ENCODE measurements at places on chromosomes 1 and 21.
A peak's percentile ranks its signal among the peaks of the same experiment; 100 is the strongest.

DNA sequence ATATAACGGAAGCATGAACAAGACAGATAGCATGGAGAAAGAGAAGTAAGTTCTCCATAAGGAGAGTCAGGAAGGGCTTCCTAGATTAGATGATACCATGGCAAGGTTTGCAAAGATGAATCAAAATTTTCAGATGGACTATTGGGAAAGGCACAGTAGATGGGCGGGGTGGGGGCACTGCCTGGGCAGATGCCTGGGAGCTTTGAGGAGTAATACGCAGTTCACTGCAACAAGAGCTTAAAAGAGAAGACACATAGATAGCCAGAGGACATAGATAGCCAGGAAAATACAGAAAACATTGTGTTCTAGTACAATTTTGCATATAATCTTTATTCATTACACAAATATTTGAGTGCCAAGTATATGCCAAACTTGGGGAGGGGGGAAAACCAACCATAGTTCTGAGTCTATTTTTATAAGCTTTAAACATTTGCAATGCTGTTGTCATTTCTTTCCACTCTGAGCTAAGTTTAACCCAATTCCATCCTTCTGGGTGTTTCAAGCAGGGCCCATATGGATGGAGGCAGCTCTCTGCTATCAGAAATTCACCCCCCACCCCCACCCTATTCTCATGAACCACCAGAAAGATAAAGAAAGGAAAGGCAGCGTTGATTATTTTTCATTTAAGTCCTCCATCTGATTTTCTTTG lies 120.6 kb downstream of the NUF2 start:
- DNase-seq = no peak

- DNase-seq = no peak
Observed at GRCh38 chr1:17774452-17774851, 19.3 kb downstream of the ACTL8 start.

GRCh38 chr1:238377280-238377919 lies 486.7 kb upstream of the ZP4 start:
- DNase-seq = no peak

DNA sequence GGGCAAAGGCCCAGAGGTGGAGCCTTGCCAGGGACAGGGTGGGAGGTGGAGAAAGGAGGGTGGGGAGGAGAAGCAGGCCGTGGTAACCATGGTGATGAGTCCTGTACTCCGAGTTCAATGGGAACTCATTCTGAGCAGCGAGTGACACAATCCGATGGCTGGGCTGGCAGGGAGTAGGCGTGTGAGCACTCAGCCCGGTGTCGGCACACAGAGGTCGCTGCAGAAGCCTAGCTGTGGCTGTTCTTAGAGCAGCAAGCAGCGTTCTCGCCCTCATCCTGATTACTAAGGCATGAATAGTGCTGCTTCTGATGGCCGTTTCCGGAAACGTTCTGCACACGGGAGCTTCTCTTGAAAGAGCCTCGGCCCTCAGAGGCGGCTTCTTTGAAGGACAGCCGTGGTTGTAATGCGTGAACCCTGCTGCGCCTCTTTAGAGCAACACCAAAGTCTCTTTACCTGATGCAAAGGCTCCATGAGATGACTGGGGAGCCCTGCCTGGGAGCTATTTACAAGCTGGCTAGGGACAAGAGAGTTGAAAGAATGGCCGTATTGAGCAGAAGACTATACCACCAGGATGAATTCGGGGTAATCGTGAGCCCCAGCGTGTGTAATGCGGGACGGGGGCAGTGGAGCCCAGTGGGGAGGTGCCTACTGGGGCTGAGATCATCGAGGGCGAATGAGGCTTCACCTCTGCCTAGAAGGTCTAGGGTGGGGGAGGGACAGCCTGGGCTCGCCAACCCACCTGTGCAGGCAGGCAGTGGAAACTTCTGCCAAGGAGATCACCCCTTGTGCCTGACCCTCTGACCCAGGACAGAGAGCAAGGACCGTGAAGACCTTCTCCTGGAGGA lies 72.8 kb upstream of the PAX7 start:
- no peak for DNase-seq

DNA sequence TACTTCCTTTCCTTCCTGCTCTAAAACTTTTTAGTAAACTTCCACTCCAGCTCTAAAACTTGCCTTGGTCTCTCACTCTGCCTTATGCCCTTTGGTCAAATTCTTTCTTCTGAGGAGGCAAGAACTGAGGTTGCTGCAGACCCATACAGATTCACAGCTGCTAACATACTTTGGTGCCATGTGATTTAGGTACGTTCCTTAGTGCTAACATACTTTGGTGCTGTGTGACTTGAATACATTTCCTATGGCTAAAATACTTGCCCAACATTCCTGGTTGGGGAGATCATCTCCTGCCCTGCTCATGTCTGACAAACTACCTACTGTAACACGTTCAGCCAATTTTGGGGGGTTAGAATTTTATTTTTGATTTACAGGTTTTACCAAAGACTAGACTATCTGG lies 6.8 kb upstream of the ZBTB40 start:
- DNase-seq = no peak

DNA sequence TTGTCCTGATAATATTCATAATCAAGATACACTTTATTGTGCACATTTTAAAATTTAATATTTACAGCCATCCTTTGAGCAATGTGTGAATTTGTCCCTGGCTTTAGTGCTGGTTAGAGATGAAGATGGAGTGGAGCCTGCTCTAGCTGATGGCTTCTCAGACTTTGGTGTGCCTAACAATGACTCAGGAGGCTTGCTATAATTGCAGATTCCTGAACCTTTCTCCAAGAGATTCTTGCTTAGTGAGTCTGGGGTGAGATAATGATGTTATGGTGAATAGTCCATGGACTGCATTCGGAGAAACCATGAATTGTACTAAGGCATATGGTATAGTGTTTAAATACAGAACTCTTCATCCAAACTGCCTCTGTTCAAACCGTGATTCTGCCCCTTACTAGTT lies 307.1 kb downstream of the PAPPA2 start:
- no peak for DNase-seq

GRCh38 chr1:57255945-57256344 lies 167.9 kb downstream of the DAB1 start:
- no peak for DNase-seq

DNA sequence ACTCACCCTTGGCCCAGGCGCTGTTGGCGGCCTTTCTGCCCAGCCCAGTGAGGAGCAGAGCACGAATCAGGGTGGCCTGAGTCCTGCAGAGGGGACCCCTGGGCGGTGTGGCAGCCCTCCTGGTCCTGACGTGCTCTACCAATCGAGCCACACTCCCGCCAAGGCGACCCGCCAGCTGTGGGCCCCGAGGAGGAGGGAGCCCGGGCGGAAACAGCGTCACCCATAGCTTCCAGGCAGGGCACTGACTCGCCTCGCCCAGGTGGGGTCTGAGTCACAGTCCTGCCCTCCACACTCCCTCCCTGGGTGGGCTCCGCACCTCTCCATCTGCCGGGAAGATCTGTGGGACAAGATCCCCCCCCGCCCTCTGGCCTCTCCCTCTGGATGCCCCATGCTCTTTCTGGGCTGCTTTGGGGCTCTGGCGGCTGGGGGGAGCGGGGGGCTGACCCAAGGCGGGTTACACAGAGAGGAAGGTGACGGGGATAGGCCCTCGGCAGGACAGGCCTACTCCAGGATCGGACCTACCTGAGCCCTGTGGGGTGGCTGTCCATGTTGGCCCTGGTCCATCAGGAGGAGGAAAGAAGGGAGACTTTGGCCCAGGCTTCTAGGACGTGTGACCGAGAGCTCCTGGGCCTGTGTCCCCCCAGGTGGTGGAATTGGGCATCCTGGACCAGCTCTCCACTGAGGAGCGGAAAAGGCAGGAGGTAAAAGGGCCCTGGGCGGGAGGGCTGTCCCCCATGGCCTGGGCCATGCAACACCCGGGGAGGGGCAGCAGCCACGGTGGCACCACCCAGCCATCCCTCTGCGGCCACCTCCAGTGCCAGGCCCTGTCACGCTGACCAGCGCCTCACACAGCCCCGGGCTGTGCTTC lies 14.0 kb downstream of the ARHGEF16 start:
- DNase-seq = no peak

DNA sequence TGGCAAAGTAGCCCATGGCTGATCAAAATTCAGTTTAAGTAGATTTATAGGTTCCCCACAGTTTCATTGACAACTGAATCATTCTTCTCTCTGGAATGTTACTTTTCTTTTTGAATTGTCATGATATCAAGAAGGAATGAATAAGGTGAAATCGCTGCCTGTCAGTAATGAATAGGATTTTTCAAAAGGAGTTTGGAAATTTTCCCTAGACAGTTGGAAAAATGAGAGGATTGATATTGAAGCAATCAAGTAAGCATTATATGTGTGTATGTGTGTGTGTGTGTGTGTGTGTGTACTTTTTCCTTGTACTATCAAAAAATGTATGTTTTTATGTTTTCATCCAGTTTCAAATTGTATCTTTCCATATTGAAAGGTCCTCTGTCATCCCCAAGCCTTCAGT lies 479.5 kb downstream of the MRPL39 start:
- no peak for DNase-seq

DNA sequence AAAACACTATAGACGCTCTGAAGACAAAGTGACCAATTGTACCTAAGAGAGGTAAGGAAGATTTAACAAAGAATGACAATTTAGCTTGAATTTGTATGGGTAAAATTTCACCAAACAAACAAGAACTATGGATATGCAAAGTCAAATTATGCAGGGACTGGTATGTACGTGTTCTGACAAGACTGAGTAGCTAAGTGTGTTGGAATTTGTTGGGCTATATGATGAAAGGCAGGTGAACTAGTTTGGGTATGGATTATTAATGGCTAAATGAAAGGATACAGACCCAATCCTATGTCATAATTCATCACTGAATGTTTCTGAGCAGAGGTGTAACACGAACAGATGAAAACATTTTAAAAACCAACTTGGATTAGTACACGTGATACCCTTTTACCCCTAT lies 7.6 kb downstream of the DNTTIP2 start:
- DNase-seq = no peak

GRCh38 chr21:37391666-37392065 lies 25.1 kb downstream of the DYRK1A start:
- no peak for DNase-seq

- no peak for DNase-seq
Observed at GRCh38 chr21:31299291-31300147, 44.5 kb downstream of the TIAM1 start.

DNA sequence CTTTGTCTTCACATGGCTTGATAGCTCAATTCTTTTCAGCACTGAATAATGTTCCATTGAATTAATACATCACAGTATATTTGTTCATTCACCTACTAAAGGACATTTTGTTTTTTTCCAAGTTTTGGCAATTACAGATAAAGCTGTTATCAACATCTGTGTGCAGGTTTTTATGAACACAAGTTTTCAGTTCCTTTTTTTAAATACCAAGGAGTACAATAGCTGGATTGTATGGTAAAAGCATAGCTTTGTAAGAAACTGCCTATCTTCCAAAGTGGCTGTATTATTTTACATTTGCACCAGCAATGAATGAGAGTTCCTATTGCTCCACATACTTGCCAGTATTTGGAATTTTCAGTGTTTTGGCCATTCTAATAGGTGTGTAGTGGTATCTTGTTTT lies 4.8 kb upstream of the MCOLN2 start:
- no peak for DNase-seq

DNA sequence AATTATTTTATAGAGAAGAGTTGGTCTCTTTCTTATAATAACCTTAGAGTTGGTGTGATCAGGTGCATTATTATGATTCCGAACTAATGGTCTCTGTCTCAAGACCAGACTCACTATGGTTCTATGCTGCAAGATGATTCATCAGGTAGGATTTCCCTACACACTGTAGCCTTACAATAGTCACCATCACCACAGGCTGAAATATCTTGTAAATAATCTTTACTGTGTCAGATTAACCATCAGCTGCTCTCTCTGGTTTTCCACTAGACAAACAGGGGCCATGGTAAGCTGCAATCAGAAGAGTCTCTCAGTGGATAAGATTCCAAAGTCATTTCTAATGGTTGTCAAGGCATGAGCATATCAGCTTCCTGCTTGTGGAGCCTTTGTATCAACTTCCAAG lies 4.4 kb upstream of the GBP4 start:
- DNase-seq = peak; percentile 31

- no peak for DNase-seq
Observed at GRCh38 chr1:32247983-32248889, 1.2 kb downstream of the FAM167B start.

DNA sequence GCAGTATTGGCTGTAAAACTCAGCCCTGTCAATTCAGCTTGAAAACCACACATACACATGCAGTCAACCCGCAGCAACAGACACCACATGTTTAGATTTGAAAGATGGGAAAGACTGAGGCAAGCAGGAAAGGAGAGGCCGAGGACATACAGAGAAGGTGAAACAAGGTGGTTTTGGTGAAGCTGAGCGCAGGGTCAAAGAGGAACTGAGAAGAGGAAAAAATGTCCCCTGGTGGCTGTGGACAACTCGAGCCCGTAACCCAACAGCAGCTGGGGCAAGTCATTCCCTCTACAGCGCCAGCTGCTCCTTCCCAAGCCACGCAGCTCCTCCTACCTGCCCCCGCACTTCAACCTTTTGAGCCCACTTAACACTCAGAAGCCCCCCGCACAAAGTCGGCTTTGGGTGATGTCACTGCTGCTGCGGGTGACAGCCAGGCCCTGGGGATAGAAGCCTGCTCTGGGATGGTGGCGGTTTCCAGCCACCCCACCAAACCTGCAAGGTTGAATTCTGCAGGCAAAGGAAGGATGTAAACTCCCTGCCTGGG lies 63.0 kb downstream of the KCNN3 start:
- DNase-seq = no peak

DNA sequence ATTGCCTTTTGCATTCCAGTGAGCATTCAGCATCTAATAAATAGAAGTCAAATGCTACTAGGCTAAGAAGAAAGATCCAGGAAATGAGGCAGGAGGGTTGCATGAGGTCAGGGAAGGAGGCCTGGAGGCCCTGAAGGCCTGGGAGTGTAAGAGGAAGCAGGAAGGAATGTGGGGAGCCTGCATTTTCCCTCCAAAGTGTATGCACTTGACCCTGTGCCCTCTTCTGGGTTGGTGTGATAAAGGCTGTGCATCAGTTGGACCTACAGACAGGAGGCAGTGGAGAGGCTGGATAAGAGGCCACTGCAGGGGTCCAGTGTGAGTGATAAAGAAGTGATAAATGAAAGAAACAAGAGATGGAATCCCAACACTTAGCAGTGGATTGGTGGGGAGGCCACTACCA lies 20.4 kb downstream of the KIAA1614 start:
- no peak for DNase-seq

- DNase-seq = no peak
Observed at GRCh38 chr1:112686417-112686816, 12.0 kb downstream of the MOV10 start.

- DNase-seq = no peak
Observed at GRCh38 chr1:186884251-186884650, 55.5 kb downstream of the PLA2G4A start.

GRCh38 chr1:20008391-20008841 lies 29.0 kb upstream of the PLA2G2A start:
- DNase-seq = no peak

DNA sequence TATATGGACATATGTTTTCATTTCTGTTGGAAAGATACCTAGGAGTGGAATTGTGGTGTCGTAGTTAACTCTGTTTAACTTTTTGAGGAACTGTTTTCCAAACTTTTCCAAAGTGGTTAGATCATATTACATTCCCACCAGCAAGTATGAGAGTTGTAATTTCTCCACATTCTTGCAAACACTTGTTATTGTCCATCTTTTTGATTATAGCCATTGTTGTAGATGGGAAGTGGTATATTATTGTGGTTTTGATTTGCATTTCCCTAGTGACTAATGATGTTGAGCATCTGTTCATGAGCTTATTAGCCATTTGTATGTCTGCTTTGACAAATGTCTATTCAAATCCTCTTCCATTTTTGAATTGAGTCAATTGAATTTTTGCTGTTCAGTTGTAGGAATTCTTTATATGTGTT lies 19.8 kb downstream of the CAMTA1 start:
- DNase-seq = no peak

GRCh38 chr1:245679821-245680780 lies 525.3 kb downstream of the KIF26B start:
- DNase-seq = no peak
